Amniotic stem cell (primary cell): ENCODE measurements at places on chromosomes 6 and 20.
A peak's percentile ranks its signal among the peaks of the same experiment; 100 is the strongest.

DNA sequence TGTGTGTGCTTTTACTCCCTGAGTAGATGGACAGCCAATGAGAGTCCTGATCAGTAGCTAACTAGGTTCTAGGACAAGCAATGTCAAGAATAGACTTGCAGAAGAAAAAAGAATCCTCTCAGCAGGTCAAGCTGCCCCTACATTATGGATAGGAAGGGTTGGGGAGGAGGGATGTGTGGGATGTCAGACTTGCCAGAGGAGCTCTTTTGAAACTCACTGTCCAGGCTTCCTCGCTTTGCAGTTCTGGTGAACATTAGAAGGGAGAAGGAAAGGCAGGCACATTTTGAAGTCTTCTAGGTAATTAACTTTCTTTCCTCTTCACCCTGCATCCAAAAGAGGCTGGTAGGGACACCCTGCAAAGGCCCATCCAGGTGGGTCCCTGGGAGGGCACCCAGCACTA lies 48.7 kb downstream of the SYNE1 start:
- DNase-seq = no peak

- no peak for DNase-seq
Observed at GRCh38 chr6:118012944-118013343, 105.9 kb downstream of the SLC35F1 start.

DNA sequence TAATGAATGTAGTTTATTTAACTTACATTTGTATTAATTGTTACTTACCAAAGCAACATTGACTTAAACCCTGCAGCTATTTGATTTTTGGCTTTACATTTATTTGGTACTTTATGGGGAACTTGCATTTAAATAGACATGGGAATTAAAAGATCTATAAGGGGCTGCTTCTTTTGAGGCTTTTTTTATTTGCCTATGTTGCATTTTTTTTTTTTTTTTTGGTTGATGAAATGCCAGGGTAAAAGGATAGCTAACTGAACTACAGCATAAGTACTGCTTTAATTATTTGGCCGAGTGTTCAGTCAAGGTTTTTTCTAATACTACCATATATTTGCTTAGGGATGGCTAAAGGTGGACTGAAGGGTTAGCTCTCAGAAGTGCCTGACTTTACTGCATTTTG lies 62.5 kb upstream of the CDH4 start:
- no peak for DNase-seq

GRCh38 chr6:150325066-150325772 lies 43.6 kb upstream of the IYD start:
- DNase-seq = no peak

GRCh38 chr6:36781669-36782068 lies 57.6 kb downstream of the CPNE5 start:
- DNase-seq = no peak

DNA sequence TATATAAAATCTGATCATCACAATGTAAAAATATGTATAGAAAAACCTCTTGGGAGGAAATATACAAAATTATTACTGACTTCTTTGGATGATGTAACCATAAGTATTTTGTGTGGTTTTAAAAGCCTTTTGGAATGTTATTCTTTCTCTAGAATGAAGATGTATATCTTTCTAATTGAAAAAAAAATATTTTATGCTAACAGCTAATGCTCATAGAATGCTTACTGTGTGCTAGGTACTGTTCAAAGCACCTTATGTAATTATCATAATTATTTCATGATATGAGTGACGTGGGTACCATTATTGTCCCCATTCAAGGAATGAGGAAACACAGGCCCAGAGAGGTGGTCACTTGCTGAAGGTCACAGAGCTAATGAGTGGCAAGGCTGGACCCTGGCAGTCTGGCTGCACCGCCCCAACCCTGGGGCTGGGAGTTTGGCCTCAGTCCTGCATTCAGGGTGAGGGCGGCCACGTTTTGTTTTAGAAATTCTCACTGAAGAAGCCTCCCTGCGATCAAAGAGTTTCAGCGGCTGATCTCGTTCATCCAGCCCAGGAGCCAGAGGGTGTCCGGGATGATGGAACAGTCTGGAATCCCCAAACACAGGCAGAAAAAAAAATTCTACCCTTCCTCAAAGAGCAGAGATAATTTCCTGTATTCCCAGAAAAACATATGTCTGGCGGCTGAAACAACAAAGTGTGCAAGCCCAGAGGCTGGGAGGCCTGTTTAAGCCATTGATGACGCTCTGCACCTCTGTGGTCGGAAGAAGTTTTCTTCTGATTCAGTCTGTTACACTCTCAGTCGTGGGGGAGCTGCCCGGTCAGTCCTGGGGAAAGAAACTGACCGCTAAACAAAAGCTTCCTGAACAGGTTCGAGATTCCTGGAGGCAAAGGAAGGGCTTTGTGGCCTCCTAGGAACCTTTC lies 37.3 kb downstream of the TFEB start:
- DNase-seq = peak; percentile 82

DNA sequence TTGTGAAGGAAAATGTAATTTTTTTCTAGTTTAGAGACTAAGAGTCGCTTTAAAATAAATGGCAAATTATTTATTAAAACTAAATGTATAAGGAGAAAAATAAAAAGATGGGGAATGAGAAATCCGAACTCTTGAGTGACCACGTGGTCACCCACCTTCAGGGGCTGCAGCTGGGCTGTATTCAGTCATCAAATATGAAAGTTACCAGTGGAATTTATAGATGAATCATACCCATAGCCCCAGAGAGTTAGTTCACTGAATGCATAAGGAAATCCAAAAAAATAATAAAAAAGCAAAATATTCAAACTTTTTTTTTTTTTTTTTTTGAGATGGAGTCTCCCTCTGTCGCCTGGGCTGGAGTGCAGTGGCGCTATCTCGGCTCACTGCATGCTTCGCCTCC lies 947.7 kb upstream of the ADGRB3 start:
- DNase-seq = no peak

DNA sequence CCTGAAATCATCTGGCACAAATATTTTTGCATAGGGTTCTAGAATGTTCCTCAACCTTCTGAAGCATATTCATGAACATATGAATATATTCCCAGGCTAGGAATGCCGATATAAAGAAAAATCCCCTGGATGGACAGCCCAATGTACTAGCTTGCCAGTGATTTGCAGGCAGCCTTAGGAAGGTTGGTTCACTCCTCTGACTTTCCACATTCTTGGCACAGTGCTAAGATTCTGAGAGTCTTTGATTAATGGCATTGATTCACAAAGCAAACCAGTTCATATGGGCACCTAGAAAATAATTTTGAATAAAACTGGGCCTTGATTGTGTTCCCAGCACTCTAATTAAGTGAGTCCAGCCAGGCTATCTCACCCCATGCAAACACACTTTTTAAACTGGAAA lies 56.9 kb upstream of the ENPP4 start:
- DNase-seq = no peak
